ENCODE measurements at places on chromosomes 12 and 14.
A peak's percentile ranks its signal among the peaks of the same experiment; 100 is the strongest.

DNA sequence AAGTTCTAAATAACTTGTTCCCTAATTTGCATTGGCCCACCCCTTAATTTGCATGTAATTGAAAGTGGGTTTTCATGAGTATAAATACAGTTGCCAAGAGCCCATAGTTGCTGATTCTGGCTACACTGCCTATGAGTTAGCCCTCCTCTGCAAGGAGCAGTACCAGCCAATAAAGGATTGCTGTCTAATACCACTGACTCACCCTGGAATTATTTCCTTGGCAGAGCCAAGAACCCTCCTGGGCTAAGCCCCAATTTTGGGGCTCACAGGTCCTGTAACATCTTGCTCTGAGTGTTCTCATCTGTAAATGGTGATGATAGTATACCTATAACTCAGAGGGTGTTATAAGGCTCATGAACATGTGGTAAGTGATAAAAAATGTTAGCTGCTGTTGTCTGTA is 6.8 kb downstream of the TTC8 start:
- peak; percentile 10 for DNase-seq

- peak; percentile 68 for DNase-seq
Measured at GRCh38 chr14:102046337-102047278, 40.2 kb downstream of the HSP90AA1 start.

- no peak for DNase-seq
Measured at GRCh38 chr14:100106250-100107112, 41.3 kb downstream of the EVL start.

DNA sequence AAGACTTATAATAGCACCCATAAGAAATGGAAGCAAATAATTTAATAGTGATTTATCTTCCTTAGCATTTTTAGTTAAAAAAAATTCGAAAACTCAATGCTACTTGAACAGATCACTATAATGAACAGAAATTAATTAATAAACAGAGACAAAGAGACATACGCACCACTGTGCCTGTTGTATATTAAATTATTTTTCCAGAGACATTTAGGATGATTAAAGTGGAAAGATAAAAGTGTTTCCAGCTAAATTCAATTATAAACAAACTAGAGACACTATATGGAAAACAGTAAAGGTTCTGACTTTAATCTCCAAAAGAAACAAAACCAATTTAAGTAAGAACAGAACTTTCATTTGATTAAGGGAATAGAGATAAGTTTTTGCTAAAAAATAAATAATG is 3.4 kb downstream of the HIGD1C start:
- DNase-seq: no peak

GRCh38 chr14:92470215-92470614 is 43.4 kb upstream of the RIN3 start:
- DNase-seq: peak; percentile 55

DNA sequence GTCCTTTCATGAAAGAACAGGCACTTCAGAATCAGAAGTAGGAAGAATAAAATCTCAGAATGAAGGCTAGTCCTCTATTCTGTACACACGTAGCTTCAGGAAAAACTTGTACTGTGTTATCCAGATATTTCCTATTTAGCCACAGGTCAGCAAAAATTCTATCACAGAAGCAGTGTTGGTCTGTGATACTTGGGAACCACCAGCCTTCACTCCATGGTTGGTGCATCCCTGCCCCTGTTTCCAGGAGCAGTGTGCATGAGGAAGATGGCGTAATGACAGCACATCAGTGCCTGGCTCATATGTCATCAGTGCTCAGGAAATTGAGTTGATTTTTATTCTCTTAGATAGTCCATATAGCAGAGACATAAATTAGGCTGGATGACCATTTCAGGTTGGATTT is 87.7 kb downstream of the SAMD4A start:
- DNase-seq: no peak

DNA sequence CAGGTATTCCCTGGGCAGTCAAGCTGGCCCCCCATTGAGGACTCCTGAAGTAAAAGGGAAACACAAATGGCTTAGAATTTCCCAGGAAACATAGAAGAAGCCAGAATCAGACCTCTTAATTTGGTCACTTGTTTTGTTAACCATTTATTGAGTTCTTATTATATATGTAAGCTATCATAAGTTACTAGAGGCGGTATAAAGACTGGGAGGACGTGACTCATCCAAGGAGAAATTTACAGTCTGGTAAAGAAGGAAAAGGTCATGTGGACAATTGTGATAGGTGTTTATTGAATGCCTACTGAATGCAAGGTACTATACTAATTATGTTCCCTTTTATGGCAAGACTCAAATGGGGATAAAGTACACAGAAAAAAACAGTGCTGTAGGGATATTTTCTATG is 146.7 kb downstream of the DYRK2 start:
- no peak for DNase-seq

GRCh38 chr12:62537551-62537950 is 70.9 kb downstream of the MON2 start:
- no peak for DNase-seq

All from H4 (cell line).